ENCODE measurements at places on chromosomes 16 and 17. TPM values are rescaled to one million over a fixed set of nuclear protein-coding genes. Genes with fewer than 3 reads are reported as not detected.

DNA sequence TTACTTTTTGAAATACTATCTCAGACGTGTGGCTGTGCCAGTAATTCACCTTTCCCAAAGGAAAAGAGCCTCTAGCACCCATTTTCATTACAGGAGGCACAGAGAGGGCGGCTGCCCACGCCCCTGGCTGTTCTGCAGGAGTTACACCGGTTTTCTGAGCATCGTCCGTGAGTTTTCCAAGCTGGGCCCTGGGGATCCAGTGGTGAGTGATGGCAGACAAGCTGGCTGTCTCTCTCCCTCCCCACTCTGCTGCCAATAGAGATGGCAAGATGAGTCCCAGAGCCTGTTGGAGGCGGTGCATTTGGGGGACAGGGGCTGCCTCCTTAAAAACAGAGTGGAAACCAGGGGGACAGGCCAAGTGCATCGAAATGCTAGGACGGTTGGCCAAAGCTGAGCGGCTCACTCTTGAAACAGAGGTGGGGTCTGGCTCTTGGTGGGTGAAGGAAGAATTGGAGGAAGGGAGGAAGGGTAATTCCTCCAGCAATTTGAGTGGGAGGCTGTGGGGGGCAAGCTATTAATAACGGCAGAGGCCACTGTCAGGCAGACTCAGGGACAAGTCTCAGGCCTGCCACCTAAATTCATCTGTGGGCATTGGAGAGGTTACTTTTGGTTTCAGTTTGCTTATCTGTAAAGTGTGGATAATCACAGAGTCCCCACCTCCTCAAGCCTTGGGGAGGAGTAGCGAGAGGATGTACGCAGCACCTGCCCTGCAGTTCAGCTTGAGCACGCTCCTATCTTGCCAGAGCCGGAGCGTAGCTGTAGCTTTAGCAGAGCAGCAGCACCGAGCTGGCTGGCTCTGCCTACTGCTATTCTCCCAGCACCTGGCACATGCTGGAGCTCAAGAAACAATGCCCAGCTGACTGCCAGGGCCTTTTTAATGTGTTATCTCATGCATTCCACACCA, 7.5 kb upstream of the NOS2 start:
- H3K27me3 ChIP-seq, result no peaks in the 10 kb centered on the region
- no peak overlapping the region for H3K27ac ChIP-seq
- H3K4me3 ChIP-seq, result no peak overlapping the region
- H3K36me3 ChIP-seq, result no peaks in the 10 kb centered on the region
- no peak for DNase-seq

DNA sequence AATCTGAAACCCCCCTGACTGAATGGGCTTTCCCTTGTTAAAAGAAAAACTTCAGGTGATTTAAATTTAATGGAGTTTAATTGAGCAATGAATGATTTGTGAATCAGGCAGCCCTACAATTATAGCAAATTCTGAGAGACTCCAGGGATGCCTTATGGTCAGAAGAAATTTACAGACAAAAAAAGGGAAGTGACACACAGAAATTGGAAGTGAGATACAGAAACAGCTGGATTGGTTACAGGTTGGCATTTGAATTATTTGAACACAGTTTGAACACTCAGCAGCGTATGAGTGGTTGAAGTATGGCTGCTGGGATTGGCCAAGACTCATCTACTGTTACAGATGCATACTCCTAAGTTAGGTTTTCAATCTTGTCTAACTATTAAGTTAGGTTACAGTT, 19.0 kb upstream of the CPHXL start:
- H3K36me3 ChIP-seq, result no peaks in the 10 kb centered on the region
- peaks cover 4% of the 10 kb centered on the region for H3K4me1 ChIP-seq
- H3K27ac ChIP-seq, result no peak overlapping the region
- H3K27me3 ChIP-seq, result no peaks in the 10 kb centered on the region

DNA sequence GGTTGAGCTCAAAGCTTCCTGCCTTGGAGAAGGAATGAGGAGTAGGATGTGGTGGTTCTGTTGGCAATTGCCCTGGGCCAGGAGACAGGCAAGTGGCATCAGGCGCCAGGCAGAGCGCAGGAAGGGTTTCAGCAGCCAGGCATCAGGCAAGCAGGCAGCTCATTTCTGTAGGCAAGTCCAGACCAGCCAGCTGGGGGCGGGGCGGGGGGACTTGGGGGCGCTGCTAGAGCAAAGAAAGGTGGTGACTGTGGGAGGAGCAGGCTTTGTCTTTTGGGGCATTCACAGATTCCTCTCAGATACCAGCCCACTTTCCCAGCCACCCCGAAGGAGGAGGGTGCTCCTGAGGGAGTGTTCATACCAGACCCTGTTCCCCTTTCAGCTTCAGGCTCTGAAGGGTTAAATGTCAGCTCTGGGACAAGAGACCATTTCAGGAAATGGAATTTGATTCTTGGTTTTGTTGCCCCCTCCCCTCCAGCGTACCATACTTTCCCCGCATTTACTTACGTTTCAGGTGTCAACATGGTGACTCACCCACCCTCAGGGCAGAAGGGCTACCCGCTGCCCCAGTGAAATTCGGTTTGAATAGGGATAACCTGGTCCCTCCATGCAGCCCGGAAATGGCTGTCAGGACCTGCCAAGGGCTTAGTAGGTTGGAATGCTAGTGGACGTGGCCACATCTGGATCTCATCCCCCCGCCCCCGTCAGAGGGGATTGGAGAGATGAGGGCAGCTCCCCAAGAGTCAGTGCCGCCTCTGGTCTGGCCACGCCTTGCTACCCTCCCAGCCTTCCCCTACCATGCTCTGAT, 13.2 kb downstream of the NGFR start:
- peak overlapping the region; percentile 20 for H3K4me3 ChIP-seq
- H3K36me3 ChIP-seq, result no peaks in the 10 kb centered on the region
- H3K27me3 ChIP-seq, result no peaks in the 10 kb centered on the region
- peak; percentile 72 for DNase-seq
- no peak overlapping the region for H3K27ac ChIP-seq
- H3K4me1 ChIP-seq, result peaks cover 15% of the 10 kb centered on the region

DNA sequence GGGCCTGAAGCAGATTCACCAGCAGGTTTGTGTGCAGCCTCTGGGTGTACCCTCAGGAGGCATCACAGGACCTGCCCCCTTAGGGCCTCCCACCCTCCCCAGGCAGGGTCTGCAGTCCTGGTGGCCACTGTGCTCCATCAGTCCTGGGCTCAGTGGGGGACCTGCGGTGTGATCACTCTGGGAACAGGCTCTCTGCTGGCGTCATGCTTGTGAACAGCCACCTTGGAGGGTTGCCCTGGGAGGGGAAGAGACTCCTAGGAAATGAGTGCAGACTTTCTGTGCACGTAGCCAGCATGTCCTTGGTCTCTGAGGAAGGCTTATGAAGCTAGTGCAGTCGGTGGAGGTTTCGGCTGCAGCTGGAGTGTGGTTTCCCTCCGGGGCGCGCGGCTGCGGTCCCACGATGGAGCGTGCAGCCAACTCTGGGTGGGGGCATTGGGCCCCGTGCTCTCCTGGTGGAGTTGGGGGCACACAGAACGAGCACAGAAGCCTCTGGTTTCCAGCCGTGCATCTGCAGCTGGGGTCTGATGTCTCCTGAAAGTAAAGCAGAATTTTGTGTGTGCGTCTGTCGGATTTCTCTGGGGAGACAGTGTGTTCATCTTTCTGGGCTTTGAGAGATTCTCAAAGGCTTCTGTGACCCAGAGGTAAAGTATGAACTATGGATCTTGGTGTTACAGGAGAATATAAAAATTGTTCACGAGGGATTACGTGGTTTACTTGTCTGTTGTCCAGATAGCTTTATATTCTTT, 68.1 kb upstream of the ZNF750 start:
- no peak overlapping the region for H3K4me3 ChIP-seq
- no peak overlapping the region for H3K27ac ChIP-seq
- no peaks in the 10 kb centered on the region for H3K27me3 ChIP-seq
- no peaks in the 10 kb centered on the region for H3K4me1 ChIP-seq

Gene C17orf50
- not detected for total RNA-seq

Gene TBC1D3I
- not detected for total RNA-seq

Data from neural progenitor cell (in vitro differentiated cells).